ENCODE measurements at places on chromosomes 16 and 17.

DNA sequence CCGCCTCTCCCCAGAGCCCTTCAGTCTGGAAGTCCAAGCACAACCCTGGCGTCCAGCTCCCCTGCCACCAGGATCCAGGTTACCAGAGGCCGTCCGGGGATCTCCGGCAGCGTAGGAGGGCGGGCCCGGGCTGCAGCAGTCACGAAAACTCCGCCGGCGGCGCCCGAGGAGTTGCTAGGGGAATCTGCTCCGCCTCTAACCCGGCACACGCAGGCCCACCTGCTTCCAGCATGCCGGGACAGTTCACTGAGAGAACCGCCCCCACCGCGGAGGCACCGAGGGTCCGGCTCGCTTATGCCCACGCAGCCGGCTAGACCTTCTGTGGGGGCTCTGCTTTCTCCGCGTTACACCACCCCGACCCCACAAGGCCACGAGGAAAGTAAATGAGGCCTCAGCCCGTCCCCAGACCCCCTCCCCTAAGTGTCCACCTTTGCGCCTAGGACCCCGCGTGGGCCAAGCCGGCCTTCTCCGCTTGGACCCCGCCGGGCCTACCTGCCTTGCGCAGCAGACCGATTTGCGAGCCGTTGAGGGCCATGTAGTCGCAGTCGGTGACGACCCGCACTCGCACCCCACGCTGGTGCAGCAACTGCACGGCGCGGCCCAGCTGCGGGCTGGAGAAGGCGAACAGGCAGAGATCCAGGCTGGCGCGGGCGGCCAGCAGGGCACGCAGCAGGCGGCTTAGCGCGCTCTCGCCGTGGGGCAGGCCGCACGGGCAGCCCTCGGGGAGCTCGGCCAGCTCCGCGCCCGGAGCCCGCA is 587 bp downstream of the PLD6 start:
- peak; percentile 56 for DNase-seq

GRCh38 chr17:73542323-73542722 is 101.9 kb downstream of the SDK2 start:
- DNase-seq = no peak

DNA sequence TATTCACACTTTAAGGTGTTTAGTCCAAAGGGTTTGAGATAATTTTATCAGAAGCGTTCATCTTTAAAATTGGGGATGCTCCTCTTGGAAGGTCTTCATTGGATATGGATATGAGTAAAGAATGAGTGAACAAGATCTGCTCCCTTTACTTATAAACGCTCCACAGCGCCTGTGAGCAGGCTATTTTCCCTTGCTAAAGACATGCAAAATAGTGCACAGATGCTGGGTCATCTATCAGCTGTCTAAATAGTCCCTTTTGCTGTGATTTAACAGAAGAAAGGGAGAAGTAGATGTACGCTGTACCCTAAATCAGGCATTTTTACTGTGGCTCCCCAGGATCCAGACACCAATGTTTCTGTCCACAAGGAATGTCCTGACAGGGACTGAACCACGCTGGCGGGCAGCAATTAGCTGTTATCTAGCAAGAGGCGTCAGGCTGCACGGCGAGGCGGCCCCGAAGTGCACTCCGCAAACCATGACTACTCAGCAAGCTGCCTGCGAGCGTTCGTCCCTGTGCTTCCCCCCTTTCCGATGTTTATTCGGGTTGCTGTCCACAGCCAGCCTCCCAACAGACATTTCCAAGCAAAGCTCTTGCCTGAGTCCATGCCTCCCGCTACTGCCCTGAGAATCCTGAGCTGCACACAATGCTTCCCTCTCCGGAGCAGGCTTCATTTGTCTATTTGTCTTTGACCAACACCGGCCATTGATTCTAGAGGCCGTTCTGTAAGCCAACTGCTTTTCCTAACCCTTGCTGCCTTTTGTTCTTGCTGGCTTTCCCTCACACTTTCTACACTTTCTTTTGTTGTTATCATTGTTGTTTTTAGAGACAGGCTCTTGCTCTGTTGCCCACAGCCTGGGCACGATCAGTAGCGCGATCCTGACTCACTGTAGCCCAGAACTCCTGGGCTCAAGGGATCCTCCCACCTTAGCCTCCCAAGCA is 55.7 kb upstream of the CNEP1R1 start:
- DNase-seq = no peak

- DNase-seq = no peak
Measured at GRCh38 chr17:73984941-73985340, 218.5 kb upstream of the RPL38 start.

- DNase-seq = no peak
Measured at GRCh38 chr17:48488548-48489106, 42.2 kb downstream of the HOXB1 start.

- DNase-seq = no peak
Measured at GRCh38 chr16:72785886-72786285, 262.0 kb downstream of the ZFHX3 start.

- DNase-seq = no peak
Measured at GRCh38 chr17:57536289-57536688, 208.8 kb downstream of the CCDC182 start.

DNA sequence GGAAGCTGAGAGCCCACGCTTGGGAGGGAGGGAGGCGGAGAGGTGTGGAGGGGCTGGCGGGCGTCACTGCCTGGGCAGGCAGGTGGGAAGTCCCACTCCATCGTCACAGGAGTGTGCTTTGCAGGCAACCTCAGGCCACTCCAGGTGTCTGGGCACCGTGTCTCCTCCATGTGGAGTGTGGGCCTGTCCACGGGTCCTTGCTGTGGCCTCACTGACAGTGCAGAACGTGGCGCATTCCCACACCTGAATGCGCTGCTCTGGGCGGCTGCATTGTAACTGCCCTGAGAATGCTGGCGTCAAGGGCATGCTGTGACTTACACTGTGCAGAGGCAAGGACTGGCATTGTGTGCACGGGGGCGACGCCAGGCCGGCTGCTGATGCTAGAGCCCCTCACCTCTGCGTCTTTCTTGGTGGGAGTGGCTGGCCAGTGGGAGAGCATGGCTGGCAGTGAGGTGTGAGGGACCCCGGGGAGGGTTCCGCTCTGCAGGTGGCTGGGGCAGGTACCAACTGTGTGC is 66.4 kb downstream of the BANP start:
- no peak for DNase-seq

DNA sequence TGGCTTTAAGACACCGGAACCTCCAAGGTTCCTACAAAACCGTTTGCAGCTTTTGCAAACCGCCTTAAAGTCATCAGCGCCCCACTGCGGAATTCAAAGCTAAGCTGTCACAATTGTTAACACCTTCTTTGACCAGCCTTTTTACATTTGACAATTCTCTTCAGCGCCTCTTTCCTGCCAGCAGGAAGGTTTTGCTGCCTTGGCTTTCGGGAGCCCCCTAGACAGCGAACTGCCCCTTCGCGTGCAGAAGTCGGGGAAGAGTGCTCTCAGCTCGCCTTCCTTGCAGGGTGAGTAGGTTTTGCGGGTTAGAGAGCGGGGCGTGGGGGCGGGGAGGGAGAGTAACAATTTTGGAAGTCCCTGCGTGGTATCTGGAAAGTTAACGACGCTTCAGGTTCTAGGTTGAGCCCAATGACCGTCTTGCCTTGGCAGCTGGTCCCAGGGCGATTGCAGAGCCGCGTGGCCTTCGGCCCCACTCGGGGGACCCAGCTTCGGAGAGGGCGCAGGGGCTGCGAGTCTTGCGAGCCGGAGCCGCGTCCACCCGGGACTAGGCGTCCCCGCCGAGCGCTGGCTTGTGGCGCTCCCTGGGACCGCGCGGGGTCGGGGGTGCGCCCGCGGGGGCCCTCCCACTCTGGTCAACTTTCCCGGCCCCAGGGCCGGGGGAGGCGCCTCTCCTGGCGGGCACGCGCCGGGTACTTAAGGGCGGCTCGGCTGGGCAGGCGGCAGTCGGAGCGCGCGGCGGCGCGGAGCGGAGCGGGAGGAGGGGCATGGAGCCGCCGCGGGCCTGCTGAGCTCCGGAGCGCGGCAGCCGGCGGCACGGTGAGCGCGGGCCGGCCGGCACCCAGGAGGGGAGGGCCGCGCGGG is at the start of gene HAS3:
TSS of gene HAS3 (plus strand) at position 153 of the 861 bp plus-strand sequence. CDS start 3,743 bp downstream, outside the sequence.
- DNase-seq = peak; percentile 33

Measured in stimulated activated CD4-positive, alpha-beta T cell treated with anti-CD3 and anti-CD28 coated beads, Interleukin-2, amount 100 ng/mL, for 48 hours (primary cell).